ENCODE measurements at places on chromosomes 12 and 14. TPM values are rescaled to one million over a fixed set of nuclear protein-coding genes. Genes with fewer than 3 reads are reported as not detected.

ADAM21 gene
- not detected for total RNA-seq

FOXM1 gene
- total RNA-seq: 11.0 TPM

NUBPL gene
- 26.6 TPM for total RNA-seq

BDKRB1 gene
- 0.23 TPM for total RNA-seq

BBS10 gene
- 18.7 TPM for total RNA-seq

TAS2R43 gene
- total RNA-seq: 10.3 TPM

CCDC196 gene
- not detected for total RNA-seq

HOXC5 gene
- 4.0 TPM for total RNA-seq

YBX3 gene
- total RNA-seq: 256 TPM

FAM181A gene
- not detected for total RNA-seq

LRFN5 gene
- 15.5 TPM for total RNA-seq

ANO6 gene
- 83.1 TPM for total RNA-seq

NKX2-1 gene
- total RNA-seq: not detected

TAS2R8 gene
- total RNA-seq: 0.18 TPM

NEDD1 gene
- 44.5 TPM for total RNA-seq

ZC2HC1C gene
- total RNA-seq: 4.5 TPM

MOK gene
- 27.4 TPM for total RNA-seq

MAPKAPK5 gene
- total RNA-seq: 43.6 TPM

KCNJ8 gene
- 28.3 TPM for total RNA-seq

CYP27B1 gene
- 1.1 TPM for total RNA-seq

DNM1L gene
- total RNA-seq: 79.7 TPM

CIROP gene
- total RNA-seq: not detected

CCDC197 gene
- 0.23 TPM for total RNA-seq

DHRS2 gene
- total RNA-seq: 90.6 TPM

HOXC6 gene
- 17.0 TPM for total RNA-seq

RGS6 gene
- total RNA-seq: 4.4 TPM

PTPRB gene
- 40.4 TPM for total RNA-seq

SCN8A gene
- 3.7 TPM for total RNA-seq

TMX1 gene
- 28.0 TPM for total RNA-seq

GZMH gene
- total RNA-seq: not detected

OR11H12 gene
- not detected for total RNA-seq

CACNA1C gene
- 16.4 TPM for total RNA-seq

All from metanephros (tissue), 2 donors.